Activated T-cell treated with anti-CD3 and anti-CD28 coated beads for 48 hours (primary cell): ENCODE measurements at places on chromosomes 13 and 19.

GRCh38 chr19:1239796-1240737 lies 1.5 kb upstream of the ATP5F1D start:
- DNase-seq = peak; percentile 96

DNA sequence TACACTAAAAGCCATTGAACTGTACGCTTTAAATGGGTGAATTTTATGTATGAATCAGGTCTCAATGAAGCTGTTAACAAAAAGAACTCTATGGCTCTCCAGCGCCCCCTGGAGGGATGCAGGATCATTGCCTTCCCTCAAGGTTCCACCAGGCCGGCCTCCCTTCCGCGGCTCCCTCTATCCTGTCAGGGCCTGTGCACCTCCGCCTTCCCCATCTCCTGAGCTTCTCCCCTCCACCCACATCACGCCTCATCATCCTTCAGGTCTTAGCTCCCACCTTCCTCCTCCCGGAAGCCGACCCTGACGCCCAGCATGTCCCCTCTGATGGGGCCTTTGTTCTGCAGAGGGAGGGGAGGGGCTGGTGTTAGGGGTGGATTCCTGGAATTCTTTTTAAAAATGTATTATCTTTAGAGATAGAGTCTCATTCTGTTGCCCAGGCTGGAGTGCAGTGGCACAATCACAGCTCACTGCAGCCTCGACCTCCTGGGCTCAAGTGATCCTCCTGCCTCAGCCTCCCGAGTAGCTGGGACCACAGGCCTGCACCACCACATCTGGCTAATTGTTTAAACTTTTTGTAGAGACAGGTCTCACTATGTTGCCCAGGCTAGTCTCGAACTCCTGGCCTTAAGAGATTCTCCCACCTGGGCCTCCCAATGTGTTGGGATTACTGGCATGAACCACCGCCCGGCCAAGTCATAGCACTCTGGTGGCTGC lies 27.7 kb downstream of the MEIS3 start:
- peak; percentile 75 for DNase-seq

- no peak for DNase-seq
Observed at GRCh38 chr19:623974-624373, 9.4 kb downstream of the POLRMT start.

GRCh38 chr19:54515156-54515555 lies 12.5 kb downstream of the LAIR2 start:
- no peak for DNase-seq

GRCh38 chr13:19764237-19764636 lies 18.5 kb downstream of the PSPC1 start:
- DNase-seq = no peak

- DNase-seq = no peak
Observed at GRCh38 chr13:113741191-113741668, 17.8 kb upstream of the TMEM255B start.

DNA sequence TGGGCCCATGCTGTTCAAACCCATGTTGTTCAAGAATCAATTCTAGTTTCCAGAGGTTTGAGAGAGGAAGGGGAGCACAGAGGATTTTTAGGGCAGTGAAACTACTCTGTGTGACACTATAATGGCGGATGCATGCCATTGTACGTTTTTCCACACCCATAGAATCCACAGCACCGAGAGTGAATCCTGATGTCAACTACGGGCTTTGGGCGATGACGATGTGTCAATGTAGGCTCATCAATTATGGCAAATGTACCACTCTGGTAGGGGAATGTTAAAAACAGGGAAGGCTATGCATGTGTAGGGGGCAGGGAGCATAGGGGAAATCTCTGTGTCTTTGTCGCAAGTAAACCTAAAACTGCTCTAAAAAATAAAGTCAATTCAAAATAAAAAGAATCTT lies 70.7 kb upstream of the UBAC2 start:
- no peak for DNase-seq

- DNase-seq = peak; percentile 71
Observed at GRCh38 chr19:47427241-47428176, 8.2 kb upstream of the MEIS3 start.
